ENCODE measurements at places on chromosomes 2 and 18.

DNA sequence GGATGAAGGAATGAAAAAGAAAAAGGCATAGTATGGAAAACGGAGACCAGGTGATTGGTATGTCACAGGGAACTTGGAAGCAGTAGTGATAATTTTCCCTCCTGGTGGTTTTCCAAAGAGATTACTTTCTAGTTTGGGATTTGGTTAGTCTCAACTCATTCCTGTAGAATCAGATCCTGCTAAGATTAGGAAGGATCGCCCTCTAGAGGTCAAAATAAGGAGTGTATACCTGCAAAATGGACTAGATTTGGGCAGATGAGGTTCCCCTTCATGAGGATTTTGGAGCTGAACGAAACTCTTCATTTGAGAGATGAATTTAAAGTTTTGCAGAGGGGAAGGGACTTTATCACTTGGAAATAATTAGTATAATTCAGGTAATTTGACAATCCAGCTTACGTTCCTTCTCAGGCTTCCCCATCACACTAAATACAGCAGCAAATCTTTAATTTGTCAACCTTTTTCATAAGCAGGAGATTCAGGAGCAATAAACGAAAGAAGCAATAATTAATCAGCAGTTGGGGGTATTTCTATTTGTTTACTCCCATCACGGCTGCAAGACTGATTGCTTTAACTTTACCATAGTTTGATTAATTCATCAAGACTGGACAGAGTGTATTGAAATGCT, 65.2 kb downstream of the CCDC195 start:
- peak; percentile 46 for DNase-seq

DNA sequence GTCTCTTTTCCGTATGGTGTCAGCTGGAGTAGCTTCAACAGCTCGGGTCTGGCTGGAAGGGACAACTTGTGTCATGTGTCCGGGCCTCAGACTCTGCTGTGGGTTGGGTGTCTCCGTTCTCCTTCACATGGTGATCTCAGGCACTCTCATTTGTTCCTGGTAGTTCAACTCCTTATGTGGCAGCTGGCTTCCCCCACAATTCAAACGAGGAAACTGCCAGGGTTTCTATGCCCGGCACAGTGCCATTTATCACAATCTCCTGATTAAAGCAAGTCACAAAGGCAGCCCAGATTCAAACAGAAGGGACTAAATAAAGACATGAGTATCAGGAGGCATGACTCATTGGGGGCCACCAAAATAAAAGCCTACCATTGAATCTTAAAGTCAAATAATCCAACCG, 22.7 kb downstream of the MRO start:
- no peak for DNase-seq

DNA sequence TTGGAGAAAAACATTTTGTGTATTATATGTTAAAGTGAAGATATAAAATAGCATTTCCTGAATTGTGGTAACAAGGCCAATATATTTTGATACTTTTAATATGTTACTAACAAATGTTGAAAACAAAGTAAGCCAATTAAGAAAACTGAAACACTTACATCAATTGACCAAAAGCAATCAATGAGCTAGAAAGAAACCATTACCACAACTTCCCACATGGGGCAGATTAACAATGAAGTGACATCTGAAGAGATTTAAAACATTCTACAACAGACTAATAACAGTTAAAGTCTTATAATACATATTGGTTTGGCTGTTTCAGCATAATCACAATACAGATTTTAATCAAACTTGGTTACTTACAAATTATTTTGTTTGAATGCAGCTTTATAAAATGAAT, 282.4 kb upstream of the NETO1 start:
- no peak for DNase-seq

DNA sequence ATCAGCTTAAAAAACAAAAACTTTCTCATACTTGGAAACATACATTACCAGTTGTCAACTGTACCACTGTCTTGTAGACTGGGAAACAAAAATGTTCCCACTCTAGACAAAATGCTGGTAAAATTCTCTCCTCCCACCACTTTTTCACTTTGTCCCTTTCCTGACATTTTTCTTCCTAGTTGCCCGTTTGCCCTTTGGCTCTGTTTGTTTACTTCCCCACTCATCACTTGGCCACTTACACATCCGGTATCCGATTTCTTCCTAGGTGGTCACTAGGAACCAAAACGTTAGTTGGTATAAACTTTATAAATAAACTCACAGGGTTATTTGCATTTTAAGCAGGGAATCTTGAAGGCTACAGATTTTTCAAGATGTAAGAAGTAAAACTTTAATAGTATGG, 84.9 kb downstream of the METTL4 start:
- no peak for DNase-seq

DNA sequence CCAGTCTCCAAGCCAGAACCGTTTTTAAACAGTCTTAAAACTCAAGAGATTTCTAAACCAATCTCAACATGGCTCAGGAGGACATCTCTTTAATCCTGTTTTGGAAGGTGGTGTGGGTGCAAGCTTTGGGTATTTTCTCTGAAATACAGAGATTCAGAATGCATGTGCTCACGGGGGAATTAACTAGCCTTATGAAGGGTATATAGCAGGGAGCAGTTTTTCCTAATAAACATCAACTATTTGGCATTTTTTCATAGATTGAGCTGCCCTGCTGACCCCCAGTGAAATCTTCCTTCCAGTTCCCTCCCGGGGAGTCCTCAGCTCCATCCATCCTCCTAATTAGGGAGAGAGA, 122.6 kb downstream of the SMAD7 start:
- DNase-seq = no peak

GRCh38 chr2:37767959-37768925, 96.8 kb upstream of the CDC42EP3 start:
- DNase-seq = peak; percentile 99

- DNase-seq = no peak
These were observed 30.5 kb downstream of the PDK1 start for GRCh38 chr2:172586245-172586891.

GRCh38 chr18:32919799-32920198, 147.0 kb upstream of the KLHL14 start:
- no peak for DNase-seq

DNA sequence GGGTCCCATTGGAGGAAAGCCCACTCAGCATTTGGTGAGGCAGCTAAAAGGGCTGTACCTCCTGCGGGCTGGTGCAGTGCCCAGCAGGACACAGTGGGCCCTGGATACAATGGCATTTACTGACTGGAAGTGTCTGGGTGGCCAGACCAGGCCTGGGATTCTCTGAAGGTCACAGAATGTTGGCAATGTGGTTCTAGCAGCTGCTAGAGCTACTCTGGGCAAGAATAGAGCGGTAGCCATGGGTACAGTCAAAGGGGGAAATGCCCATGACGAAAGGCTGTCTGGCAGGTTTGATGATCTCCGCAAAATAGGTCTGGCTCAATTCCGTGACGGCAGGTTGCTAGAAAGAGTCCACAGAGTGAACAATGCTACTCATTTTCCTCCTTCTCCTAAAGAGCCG, 241.8 kb downstream of the AFF3 start:
- no peak for DNase-seq

- DNase-seq = no peak
These were observed 132.8 kb downstream of the ARHGAP15 start for GRCh38 chr2:143261986-143262385.

- DNase-seq = no peak
These were observed 27.5 kb downstream of the BUB1 start for GRCh38 chr2:110650346-110650745.

DNA sequence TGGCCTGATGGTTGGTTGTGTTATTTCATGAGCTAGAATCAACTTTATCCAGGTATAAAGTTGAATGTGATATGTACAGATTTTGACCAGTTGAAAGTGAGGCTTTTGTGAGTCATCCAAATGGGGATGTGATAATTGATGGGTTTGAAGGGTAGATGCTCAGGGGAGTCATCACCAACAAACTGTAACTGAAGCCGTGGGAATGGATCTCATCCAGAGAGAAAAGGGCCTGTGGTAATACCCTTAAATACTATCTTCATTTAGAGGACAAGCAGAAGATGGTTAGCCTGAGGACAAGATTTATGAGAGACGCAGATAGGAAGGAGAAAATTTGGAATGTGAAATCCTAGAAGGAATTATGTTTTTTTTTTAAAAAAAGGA, 90.5 kb upstream of the MYO3B start:
- peak; percentile 14 for DNase-seq

DNA sequence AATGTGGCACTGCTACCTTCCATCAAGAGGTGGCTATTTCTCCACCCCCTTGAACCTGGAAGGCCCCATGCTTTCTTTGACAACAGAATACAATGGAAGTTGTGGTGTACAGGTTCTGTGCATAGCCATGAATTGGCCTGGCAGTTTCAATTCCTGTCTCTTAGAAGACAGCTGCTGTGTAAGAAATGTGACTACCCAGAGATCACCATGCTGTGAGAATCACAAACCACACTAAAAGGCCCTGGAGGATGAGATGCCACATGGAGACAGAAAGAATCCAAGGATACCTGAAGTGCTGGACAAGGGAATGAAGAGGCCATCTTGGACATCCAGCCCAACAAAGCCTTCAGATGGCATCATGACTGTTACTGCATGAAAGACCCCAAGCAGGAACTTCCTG, 47.7 kb upstream of the EHBP1 start:
- DNase-seq = no peak

All from fibroblast of skin of right quadriceps (primary cell).